HT-29 (cell line): ENCODE measurements at places on chromosomes 2 and 18.

GRCh38 chr18:48813321-48813720, 137.4 kb downstream of the SMAD7 start:
- no peak for DNase-seq

GRCh38 chr18:13316063-13316462, 97.5 kb downstream of the LDLRAD4 start:
- no peak for DNase-seq

- DNase-seq: no peak
Measured at GRCh38 chr2:150357770-150358467, 129.5 kb downstream of the RND3 start.

DNA sequence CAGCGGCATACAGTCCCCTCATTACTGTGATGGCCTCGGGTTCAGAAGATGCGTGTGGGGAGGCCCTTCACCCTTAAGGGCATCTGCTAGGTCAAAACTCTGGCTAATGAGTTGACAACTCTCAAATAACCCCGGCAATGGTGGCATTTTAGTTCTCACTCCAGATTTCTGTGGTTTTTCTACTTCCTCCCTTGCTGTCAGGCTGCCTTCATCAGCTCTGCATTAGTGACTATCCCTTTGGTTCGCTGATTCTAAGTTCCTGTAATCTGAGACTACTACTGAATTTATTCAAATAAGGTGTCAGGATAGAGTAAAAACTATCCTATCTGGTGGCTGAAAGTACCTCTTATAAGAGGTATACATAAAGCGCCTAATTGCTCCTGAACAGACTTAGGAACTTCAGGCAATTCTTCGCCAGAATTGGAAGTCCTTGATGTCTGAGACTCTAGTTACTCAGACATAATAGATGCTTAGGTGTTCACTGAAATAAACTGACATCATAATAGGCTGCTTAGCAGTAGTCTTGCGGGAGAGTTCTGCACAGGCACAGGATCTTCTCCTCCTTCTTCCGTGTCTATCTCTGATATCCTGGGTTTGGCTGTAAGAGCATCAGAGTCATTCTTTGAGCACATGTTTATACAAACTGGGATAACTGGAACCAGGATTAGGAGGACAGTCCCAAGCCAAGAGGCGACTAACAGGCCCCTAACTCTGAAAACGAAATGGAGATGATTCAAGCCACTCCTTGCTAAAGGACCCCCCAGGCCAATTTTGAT, 194.5 kb downstream of the DNER start:
- no peak for DNase-seq

GRCh38 chr2:112476434-112476833, 5.5 kb upstream of the TTL start:
- DNase-seq: no peak

DNA sequence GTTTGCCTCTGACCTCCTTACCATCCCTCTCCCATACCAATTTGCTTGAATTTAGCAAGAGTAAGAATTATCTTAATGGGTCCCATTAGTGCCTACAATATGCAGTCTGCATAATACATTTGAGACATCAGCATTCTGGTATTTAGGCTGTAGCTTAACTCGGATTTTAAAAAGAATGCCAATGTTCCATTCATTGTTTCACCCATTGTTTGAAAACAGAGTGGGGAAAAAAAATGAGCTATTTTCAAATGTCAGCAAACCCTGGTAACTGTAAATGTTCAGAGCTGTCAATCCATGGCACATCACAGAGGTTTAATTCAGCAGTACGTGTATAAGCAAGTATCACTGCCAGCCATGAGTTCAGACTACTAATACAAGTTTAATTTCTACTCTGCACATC, 61.9 kb upstream of the TSPYL6 start:
- DNase-seq: no peak

- no peak for DNase-seq
Measured at GRCh38 chr2:26649322-26649721, 8.2 kb upstream of the CIB4 start.

DNA sequence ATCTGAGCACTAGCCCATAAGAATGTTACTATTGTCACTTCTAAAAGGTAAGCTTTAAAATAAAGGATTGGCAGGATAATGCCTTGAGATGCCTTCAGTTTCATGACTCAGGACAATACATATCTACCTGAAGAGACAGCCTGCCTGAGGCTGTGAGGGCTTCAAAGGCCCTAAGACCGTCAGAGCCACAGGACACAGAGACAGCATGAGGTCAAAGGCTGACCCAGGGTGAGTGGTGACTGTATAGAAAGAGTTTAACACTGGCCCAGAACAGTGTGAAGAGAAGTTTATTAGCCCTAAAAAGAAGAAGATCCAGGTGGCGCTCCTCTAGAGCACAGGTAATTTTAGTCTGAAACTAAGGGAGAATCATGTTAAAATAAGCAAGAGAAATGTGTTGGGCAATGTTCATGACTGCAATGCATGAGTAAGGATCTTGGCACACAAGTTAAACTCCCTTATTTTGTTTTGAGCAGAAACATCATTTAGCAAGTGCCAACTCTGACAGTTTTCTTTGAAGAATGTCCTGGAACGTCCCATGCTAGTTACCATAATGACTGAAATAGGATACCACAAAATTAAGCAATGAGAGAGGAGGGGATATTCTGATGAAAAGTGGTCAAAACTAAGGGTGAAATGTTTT, 78.1 kb upstream of the FAM110C start:
- no peak for DNase-seq
